ENCODE measurements at places on chromosomes 5 and 9. TPM values are rescaled to one million over a fixed set of nuclear protein-coding genes. Genes with fewer than 3 reads are reported as not detected.

DNA sequence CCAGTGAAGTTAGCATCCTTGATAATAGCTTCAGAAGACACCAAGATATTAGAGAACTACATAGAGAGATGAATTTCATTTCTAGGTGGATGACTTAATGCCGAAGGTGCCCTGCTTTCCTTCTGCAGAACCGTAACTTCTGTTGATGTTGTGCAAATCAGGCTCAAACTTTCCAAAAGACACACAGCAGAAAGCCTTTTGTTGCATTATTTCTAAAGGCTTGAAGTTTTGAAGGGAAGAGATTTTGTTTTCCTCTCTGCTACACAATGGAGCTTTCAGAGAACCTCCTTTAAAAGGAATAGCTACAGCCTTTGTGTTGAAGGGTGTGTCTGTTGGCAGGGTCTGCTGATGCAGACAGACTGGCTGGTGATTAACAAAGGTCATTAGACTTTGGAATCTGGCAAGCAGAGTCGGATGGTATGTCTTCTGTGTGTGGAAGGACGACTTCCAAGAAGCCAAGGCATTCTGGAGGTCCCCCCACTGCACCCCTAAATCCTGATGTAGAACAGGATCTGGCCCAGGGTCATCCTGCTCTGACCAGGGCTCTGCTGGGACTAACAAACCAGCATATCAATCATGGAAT lies 57.8 kb downstream of the ZNF462 start:
- peak overlapping the region; percentile 50 for H3K4me3 ChIP-seq
- H3K36me3 ChIP-seq, result peaks cover 26% of the 10 kb centered on the region
- DNase-seq, result no peak
- H3K27ac ChIP-seq, result peak overlapping the region; percentile 94
- peaks cover 68% of the 10 kb centered on the region for H3K4me1 ChIP-seq
- H3K27me3 ChIP-seq, result no peaks in the 10 kb centered on the region

Gene SLC27A4
- 18.8 TPM for total RNA-seq

DNA sequence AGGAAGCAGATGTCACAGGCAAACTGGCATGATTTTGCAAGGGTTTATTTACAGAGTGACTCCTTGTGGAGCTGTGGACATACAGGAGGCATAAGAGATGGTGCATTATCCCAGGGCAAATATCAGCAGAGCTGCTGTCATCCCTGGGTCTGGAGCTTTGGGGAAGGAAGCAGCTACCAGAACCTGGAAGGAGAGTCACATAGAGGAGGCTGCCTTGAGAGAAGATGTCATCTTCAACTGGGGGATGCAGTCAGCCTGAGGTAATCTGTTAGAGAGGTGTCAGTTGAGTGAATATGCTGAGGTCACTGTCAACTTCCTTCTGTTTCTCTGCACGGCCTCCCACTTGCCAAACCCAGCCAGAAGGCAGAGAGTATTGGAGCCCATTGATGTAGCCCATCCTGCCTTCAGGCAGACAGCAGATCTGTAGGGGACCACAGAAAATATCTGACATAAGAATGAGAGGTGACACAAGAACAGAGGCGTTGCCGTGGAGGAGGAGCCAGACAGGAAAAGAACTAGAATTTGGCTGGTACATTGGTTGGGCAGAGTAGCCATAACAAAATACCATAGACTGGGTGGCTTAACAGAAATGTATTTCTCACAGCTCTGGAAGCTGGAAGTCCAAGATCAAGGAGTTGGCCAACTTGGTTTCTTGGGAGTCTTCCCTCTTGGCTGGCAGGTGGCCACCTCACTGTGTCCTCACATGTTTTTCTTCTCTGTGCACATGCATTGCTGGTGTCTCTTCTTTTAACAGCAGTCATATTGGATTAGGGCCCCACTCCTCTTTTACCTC lies 102.8 kb downstream of the SNX18 start:
- peaks cover 12% of the 10 kb centered on the region for H3K4me1 ChIP-seq
- H3K36me3 ChIP-seq, result no peaks in the 10 kb centered on the region
- no peak overlapping the region for H3K27ac ChIP-seq
- H3K4me3 ChIP-seq, result no peak overlapping the region
- no peaks in the 10 kb centered on the region for H3K27me3 ChIP-seq

DNA sequence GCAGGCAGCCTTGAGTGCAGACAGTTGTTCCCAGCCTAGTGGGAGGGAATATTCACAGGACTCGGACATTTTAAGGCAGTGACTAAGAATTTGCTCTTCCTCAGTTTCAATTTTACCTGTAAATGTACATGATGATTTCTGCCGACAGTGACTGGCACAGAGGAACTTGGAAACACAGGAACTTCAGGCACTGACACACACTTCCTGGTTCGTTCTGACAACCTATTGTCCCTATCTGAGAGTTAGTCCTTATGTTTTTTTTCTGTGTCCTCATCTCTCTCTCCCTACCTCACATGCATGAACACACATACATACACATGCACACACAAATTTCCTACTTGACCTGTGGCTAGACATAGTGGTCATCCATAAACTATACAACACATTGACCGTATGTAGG lies 89.4 kb upstream of the CD180 start:
- no peak overlapping the region for H3K4me3 ChIP-seq
- peaks cover 28% of the 10 kb centered on the region for H3K4me1 ChIP-seq
- H3K36me3 ChIP-seq, result no peaks in the 10 kb centered on the region

DNA sequence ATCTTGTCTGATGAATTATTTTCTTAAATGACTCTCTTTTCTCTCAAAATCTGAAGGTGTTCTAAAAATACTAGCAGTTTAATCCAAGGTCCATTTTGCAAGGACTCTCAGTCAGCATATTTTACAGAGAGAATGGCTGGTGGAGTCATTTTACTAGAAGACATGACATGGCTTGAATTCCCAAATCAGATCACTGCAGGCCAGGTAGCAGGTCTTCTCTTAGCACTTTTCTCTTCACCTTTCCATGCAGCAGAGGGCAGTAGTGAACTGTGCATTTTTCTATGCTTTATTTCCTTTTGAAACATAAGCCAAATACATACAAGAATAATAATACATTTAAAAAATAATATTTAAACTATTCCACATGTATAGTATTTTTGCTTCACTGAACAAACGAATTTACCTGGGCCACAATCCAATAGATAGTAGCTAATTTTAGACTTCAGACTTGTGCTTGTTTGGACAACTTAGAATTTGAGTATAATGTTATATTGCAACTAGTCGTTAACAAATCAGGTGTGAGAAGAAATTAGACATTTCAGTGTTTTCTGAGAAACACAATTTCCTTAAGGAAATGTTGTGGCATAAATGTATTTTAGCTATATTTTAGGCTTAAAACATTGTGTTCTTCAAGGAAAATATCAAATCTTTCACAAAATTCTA lies 289.4 kb upstream of the DAB2 start:
- H3K27ac ChIP-seq, result peak overlapping the region; percentile 5
- DNase-seq, result no peak
- no peaks in the 10 kb centered on the region for H3K36me3 ChIP-seq

Measured in left ventricle myocardium inferior (tissue), 1 donor.